ENCODE measurements at places on chromosomes 6 and 20.

DNA sequence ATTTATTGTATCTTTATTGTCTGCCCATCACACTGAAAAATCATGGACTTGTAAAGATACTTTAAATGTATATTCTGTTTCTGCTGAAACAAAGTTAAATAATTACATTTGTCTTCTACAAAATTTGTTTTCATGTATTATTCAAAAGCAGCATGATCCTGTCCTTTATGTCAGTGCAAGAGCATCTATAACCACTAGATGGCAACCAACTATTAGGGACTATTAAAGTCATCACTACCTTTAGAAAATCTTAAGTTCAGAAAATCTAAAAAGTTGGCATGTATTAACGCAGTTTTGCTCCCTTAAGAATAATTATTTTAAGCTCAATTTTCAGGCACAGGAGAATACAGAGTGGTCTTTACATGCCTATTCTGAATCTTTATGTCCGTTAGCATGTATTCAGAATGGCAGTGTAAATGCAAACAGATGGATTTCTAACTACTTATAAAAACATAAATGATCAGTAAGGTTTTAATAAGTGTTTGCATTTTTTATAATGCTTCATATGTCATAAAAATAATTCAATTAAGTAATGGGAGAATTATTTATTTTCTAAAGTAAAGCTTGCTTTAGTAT is 17.8 kb downstream of the TMEM30A start:
- no peak for DNase-seq

- DNase-seq, result no peak
These were observed 19.8 kb upstream of the TINAG start for GRCh38 chr6:54288474-54288873.

DNA sequence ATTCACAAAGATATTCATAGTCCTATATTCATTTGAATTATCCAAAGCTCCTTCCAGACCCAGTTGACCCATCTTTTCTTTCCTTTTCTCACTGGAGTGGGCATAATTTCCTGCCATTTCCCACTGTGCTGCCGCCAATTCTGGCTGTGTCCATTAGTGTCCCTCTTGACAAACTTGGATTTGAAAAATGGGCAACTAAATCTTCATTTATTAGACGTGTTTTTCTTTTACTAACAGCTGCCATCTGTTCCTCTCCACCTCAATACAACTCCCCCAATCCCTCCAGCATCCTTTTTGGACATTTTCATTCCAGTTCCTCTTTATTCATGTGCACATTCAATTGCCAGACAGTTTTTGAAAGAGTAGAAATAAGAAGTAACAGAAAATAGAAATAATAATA is 90.5 kb downstream of the PCSK2 start:
- no peak for DNase-seq

- no peak for DNase-seq
These were observed 129.0 kb downstream of the EDN3 start for GRCh38 chr20:59429396-59429795.

GRCh38 chr6:26028746-26029569 is 58.3 kb upstream of the HFE start:
- DNase-seq, result no peak

DNA sequence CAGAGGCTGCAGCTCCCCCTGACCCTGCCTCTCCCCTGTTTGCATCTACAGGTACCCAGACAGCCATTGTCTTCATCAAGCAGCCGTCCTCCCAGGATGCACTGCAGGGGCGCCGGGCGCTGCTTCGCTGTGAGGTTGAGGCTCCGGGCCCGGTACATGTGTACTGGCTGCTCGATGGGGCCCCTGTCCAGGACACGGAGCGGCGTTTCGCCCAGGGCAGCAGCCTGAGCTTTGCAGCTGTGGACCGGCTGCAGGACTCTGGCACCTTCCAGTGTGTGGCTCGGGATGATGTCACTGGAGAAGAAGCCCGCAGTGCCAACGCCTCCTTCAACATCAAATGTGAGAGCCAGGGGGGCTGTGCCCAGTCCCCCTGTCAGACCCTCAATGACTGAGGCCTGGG is 42.1 kb upstream of the SRF start:
- DNase-seq, result no peak

DNA sequence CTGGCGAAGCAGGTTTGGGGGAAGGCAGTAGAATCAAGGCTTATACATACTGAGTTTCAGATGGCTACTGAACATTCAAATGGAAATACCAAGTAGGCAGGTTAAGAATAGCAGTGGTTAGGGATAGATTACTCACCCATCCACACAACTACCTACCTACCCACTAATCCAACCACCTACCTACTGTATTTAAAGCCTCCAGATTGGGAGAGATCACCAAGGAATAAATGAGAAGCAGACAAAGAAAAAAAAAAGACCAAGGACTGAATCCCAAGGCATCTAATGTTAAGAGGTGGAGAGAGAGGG is 68.3 kb upstream of the SMIM29 start:
- DNase-seq, result no peak

- no peak for DNase-seq
These were observed 140.7 kb downstream of the ZDHHC14 start for GRCh38 chr6:157521362-157522335.

GRCh38 chr20:41848180-41848579 is 230.0 kb upstream of the CHD6 start:
- no peak for DNase-seq

Measured in activated T-helper 1 cell treated with anti-CD3 and anti-CD28 coated beads, Interleukin-2, amount 50 U/mL, for 16 hours (primary cell).